ENCODE measurements at places on chromosomes 13 and 19. TPM values are rescaled to one million over a fixed set of nuclear protein-coding genes. Genes with fewer than 3 reads are reported as not detected.

- no peak for DNase-seq
Observed at GRCh38 chr13:32032759-32033158, 1.2 kb downstream of the FRY start.

GRCh38 chr13:102807699-102808098, 8.8 kb downstream of the BIVM start:
- DNase-seq, result no peak

DNA sequence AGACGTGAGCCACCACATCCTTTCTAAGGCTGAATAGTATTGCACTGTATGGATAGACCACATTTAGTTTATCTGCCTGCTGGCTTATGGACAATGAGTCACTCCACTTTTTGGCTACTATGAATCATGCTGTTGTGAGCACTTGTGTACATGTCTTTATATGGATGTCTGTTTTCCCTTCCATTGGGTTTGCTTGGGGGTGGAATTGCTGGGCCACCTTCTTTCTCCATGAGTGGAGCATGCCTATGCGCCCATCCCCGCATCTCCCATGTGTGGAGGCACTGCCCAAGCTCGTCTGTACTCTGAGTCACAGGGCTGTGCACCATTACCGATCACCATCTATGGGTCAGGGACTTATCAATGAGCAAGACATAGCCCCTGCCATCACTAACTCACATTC, 127.2 kb upstream of the GJB6 start:
- peak; percentile 92 for DNase-seq

GRCh38 chr13:84646957-84647356, 764.7 kb upstream of the SLITRK1 start:
- DNase-seq, result no peak

DNA sequence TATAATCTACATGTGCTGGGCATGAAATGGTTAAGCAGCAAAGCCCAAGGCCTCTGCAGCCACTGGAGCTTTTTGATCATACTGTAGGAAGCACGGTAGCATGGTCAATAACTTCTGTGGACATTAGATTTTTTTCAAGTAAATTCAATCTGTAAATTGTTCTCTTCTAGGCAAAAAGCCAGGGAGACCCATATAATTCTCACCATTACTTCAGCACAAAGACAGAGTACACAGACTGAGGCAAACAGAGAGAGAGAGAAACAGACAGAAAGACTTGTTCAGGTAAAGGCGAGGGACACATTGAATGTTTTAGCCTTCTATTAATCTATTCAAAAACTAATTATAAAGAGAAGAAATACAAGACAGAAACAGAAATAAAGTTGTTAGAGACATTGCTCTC, 349.4 kb downstream of the RFC3 start:
- DNase-seq, result no peak

DNA sequence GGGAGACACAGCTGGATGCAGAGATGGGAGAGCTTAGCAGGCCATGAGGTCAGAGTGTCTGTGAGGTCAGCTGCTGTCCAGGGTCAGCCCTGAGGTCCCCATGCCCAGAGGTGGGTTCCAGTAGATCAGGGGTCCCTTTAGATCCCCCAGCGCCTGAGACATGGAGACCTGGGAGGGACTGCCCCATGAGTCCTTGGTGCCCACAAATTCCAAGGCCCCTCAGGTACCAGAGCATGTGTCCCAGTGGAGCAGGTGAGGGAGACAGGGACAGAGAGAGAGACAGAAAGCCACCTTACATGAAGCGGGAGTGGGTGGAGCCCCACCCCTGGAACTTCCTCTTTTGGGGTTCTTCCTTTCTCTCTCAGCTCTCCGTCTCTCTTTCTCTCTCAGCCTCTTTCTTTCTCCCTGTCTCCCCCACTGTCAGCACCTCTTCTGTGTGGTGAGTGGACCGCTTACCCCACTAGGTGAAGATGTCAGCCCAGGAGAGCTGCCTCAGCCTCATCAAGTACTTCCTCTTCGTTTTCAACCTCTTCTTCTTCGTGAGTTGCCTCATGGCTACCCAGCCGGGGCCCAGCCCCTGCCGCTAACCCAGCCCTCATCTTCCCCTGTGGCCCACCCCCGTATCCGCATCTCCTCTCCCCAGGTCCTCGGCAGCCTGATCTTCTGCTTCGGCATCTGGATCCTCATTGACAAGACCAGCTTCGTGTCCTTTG, at the start of gene CD37:
TSS of gene CD37 (plus strand) at position 336 of the 713 bp plus-strand sequence. CDS start at position 471, 135 bp downstream.
- no peak for DNase-seq

DNA sequence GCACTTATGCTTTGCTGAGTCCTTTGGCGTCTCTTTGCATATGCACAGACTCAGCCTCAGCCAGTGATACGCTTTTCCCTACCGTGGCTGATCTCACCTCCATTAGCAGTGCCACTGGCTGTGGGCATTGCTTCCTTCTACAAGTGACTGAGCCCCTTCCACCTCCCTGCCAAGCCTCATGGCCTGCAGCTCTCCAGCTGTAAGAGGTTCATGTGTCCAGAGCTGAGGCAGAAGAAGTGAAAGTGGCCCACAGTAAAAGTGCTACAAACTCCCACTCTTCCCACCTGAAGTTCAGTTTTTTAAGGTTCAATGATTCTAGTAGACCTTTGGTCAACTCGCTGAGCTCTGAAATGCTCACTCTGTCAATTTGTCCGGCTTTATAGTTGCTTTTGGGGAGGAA, 44.7 kb downstream of the SMARCA4 start:
- no peak for DNase-seq

DNA sequence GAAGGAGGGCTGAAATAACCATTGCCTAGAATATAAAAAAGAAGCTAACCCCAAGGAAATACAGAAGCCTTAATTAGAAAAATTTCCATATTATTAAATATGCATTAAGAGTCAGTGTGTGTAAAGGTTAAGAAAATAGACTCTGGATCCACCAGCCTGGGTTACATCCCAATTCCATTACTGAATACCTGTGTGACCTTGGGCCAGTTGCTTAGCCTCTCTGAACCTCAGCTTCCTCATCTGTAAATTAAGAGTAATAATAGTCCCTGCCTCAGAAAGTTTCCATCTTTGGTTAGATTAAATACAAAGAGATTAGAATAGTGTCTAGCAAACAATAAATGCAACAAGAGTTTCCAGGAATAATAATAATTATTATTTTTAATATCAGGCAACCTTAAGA, 54.5 kb downstream of the ATP7B start:
- DNase-seq, result no peak

- no peak for DNase-seq
Observed at GRCh38 chr19:47797996-47798903, 6.1 kb downstream of the TPRX1 start.

GRCh38 chr13:46982856-46983582, 86.2 kb upstream of the HTR2A start:
- DNase-seq, result no peak

DNA sequence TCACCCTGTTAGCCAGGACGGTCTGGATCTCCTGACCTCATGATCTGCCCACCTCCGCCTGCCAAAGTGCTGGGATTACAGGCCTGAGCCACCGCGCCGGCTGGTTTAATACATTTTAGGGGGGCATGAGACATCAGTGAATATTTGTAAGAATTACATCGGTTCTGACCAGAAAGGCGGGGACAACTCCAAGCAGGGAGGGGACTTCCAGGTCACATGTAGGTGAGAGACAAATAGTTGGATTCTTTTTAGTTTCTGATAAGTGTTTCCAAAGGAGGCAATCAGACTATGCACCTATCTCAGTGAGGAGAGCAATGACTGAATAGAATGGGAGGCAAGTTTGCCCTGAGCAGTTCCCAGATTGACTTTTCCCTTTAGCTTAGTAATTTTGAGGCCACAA, 3.7 kb upstream of the ZNF552 start:
- no peak for DNase-seq

DNA sequence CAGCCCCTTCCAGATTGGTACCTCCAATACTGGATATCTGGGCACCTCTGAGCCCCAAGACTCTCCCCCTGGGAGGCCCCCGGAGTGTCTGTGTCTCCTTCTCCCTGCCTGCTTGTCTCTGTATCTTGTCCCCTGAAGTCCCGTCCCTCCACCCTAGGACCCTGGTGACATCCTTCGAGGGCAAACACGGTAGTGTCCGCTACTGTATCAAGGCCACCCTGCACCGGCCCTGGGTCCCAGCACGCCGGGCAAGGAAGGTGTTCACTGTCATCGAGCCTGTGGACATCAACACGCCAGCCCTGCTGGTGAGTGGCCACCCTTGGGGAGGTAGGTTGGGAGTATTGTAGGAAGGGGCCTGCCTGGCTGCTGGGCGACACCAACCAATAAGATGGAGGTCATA, 844 bp downstream of the ARRDC2 start:
- DNase-seq, result no peak

GRCh38 chr13:112714376-112715174, 24.7 kb downstream of the ATP11A start:
- DNase-seq, result peak; percentile 14

- DNase-seq, result no peak
Observed at GRCh38 chr19:10587022-10587838, at the start of gene AP1M2. TSS of gene AP1M2 (minus strand) at chr19:10587312. CDS start at chr19:10587231, 81 bp downstream.

DNA sequence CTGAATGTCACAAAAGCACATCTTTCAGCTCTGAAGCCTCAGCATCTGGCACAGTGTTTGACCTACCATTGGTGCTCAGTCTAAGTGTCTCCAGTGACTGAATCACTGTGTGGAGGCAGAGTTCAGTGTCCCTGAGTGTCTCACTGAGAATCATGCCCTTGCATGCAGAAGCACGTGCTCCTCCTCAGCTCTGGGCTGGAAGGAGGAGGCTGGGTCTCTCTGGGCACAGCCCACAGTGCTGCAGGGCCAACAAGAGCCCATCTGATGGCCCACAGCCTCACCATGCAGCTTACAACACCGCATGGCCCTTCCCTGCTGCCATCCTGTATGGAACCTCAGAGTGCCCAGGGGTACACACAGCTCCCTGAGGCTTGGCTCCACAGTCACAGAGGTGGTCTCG, 86.1 kb downstream of the TEX26 start:
- DNase-seq, result no peak

DNA sequence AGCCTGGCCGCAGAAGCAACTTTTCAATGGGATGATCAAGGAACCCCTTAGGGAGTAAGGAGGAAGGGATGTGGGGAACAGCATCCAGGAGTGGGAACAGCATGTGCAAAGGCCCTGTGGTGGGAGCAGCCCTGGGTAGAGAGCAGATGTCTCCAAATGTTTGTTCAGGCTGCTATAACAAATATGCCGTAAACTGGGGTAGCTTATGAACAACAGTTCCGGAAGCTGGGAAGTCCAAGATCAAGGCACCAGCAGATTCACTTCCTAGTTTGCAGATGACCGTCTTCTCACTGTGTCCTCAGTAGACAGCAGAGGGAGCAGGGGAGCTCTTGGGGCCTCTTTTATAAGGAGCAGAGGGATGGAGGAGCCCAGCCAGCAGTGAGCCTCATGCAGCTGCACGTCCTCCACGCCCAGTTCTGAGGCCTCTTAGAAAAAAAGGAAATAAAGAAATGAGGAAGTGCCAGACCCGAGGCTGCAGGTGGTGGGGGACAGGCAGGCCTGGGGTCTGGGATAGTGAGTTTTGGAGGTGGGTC, 4.2 kb upstream of the LRRC25 start:
- peak; percentile 55 for DNase-seq

DNA sequence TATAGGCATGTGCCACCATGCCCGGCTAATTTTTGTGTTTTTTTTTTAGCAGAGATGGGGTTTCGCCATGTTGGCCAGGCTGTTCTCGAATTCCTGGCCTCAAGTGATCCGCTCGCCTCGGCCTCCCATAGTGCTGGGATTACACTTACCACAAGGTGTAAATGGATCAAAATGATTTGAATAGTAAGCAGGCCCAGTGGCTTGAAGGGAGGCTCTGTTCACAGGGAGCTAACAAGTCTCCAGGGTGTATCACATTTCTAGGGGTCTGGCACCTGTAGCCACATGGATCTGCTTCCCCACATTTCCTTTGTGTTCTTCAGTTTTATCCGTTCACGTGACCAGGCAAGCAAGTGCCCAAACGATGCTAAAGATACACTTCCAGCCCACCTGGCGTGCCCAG, 13.5 kb upstream of the CNFN start:
- no peak for DNase-seq

DNA sequence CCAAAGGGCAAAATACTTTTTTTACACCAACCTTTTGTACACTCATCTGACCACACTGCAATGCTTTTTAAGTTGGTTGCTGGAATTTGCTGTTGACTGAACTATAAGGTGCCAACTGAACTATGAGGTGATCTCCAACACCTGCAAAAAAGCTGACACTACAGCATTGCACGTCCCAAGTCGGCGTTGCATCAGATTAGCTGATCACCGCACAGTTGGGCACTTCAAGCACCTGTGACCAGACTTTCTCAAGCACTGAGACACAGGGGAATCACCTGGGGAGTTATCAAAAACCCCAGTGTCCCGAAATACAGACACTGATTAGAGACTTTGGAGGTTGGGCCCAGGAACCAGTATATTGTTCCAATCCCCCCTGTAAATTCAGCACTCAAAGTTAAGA, 1.1 kb downstream of the NLRP11 start:
- DNase-seq, result no peak

GRCh38 chr19:43624933-43625332, 5.5 kb upstream of the ZNF428 start:
- DNase-seq, result no peak

DNA sequence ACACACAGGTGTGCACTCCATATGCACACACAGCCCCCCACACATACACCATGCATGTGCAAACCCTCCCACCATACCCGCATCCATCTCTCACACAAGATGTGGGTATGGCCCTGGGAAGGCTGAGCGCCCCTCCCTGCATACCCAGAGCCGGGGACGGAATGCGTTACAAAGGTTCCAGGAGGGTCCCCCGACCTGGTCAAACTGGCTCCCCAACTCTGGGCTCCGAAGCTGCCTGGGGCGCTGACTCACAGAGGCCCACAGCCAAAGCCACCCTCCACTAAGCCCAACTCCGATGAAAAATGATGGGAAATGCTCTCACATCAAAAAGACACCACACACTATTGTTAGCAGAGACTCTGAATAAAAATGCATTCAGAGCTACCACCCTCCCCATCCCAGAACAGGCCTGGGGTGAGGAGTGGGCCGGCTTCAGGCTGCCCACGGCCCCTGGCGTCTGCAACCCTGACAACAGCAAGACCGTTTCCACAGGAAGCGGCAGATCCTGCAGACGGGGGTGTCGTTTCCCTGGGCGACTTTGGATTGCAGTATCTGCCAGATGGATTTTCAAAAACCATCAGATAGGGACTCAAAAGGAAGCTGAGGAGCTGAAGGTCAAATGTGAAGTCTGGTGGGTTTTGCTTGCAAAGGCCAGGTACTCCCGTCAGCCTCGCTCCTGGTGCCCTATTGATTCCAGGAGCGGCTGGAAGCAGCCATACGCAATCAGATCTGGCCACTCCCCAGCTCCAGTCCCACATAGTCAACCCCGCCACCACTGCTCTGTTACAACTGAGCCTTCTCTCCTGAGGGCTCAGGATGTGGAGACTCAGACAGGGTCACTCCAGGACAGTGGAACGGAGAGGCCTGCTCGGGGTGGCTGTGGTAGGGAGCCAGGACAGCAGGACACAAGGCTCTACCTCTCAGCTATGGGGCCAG, 14.3 kb downstream of the PEPD start:
- no peak for DNase-seq

GRCh38 chr13:29935309-29935981, 85.0 kb upstream of the UBL3 start:
- no peak for DNase-seq

Gene SIGLEC14
- not detected for total RNA-seq

Gene TNFRSF19
- 37.3 TPM for total RNA-seq

Gene FGF22
- total RNA-seq, result not detected

Gene SIPA1L3
- 30.4 TPM for total RNA-seq

Gene CD177
- total RNA-seq, result not detected
